ENCODE measurements at places on chromosomes 1 and 21.

- DNase-seq, result no peak
Measured at GRCh38 chr21:38816400-38816977, 10.8 kb downstream of the ETS2 start.

DNA sequence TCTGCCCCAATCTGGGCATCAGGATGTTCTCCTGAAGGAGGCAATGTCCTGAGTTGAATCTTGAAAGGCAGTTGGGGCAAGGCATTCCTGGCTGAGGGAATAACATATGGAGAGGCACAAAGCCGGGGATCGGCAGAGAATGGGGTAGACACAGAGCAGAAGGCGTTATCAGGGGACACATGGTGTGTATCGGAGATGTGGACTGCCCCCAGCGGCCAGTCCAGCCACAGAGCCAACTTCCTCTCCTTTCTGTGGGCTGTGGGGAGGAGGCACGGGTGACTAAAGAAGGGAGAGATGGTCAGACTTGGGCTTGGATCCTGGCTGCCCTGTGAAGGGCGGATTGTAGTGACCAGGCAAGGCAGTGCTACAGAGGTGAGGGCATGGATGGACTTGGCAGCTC lies 32.1 kb downstream of the FOXD2 start:
- DNase-seq, result no peak

GRCh38 chr21:42518626-42519025 lies 5.0 kb downstream of the SLC37A1 start:
- DNase-seq, result no peak

DNA sequence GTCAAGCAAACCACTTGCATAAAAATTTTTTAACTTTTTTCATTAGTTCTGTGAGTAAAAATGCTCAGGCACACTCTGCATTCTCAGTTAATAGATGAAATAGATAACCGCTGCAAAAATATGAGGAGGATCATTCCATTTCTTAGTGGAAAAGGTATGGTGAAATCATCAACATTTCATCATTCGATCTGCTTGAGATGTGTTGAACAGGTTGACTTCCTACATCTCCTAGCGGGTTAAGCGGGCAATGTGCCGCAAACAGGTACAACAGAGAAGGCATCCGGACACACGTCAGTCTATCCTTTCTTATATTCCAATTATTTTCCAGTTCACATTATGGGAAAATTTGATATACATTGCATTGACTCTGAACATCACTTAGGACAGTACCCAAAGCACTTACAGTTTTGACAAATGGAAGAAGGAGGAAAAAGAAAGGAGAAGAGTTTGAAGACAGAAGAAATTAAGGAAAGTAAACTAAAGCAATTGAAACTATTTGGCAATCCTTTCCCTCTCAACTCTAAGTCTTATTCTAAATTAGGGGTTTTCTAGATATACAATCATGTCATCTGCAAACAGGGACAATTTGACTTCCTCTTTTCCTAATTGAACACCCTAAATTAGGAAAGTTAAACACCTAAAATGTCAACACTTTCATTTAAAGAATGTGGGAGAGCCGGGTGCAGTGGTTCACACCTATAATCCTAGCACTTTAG lies 33.5 kb downstream of the NIBAN1 start:
- no peak for DNase-seq

DNA sequence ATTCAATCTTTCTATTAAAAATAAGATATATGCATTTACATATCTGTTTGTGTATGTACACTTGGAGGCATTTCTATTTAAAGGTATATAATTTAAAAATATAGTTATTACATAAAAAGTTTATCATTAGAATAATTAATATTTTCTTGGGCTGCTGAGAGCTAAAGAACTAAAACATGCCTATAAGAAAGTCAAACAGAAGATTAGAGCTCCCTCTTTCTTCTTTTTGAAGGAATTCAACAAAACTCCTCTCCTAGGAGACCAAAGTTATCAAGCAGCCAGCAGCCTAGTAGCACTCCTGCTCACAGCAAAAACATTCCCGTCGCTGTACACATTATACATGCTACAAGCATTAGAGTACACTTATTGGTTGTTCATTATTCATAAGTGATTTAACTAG lies 216.4 kb downstream of the VAV3 start:
- no peak for DNase-seq

DNA sequence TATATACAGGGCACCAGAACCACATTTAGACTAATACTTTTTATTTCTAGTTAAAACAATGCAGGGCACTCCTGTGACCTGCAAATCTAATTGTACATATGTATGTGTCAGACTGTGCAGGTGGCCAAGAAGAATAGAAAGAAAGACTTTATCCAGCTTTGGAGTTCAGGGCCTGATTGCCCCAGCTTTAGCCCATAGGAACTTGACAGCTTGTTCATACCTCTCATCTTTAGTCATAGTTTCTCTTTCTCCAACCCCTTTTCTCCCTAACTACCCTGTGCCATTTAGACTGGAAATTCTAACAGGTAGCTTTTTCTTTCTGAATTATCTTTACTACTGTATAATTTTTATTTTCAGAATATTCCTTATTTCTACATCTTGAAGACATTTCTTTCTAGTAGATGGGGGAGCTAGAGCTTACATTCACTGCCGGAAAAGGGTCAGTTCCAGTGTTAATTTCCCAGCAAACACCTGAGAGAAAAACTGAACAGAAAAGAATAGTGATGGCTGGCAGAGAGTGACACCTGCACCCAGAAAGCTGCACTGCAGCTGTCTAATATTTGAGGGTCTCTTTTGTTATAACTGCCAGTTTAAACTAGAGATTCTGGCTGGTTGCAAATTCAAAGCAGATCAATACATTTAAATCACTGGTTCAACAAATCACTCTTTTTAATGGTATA lies 8.4 kb downstream of the YBX1 start:
- DNase-seq, result no peak

- DNase-seq, result no peak
Measured at GRCh38 chr1:213250446-213250845, 199.4 kb downstream of the RPS6KC1 start.

DNA sequence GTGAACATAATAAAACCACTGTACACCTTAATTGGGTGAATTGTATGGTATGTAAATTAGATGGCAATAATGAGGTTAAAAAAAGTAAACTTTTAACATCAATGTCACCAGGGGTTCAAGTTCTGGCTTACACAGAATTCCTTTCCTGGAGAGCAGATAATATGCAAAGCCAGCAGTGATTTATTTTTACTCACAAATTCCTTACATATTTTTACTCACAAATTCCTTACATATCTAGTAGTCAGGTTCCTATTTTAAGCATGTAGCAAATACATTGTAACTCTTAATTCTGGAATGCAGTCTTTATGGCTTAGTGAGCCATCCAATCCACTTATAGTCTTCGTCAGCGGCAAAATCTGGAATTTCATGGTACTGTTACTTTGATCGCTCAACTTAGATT lies 1.3 kb upstream of the UBE4B start:
- no peak for DNase-seq

GRCh38 chr1:119682141-119682540 lies 29.6 kb upstream of the PHGDH start:
- DNase-seq, result no peak

GRCh38 chr1:183291802-183292514 lies 105.9 kb downstream of the LAMC2 start:
- DNase-seq, result no peak

GRCh38 chr1:71422221-71422620 lies 341.4 kb upstream of the ZRANB2 start:
- DNase-seq, result no peak

Data from GM12878 (cell line).